COR-L47 (cell line): ENCODE measurements at places on chromosomes 13 and 19.

- no peak for DNase-seq
Measured at GRCh38 chr19:821825-822503, at the start of gene PLPPR3. PLPPR3 (minus strand) TSS chr19:821955; CDS start chr19:821559, 396 bp downstream.

- DNase-seq: no peak
Measured at GRCh38 chr13:99993660-99994637, 12.4 kb downstream of the ZIC2 start.

- peak; percentile 37 for DNase-seq
Measured at GRCh38 chr13:99766641-99767045, 204.9 kb downstream of the ZIC5 start.

- no peak for DNase-seq
Measured at GRCh38 chr19:52198678-52199077, 8.8 kb downstream of the PPP2R1A start.

DNA sequence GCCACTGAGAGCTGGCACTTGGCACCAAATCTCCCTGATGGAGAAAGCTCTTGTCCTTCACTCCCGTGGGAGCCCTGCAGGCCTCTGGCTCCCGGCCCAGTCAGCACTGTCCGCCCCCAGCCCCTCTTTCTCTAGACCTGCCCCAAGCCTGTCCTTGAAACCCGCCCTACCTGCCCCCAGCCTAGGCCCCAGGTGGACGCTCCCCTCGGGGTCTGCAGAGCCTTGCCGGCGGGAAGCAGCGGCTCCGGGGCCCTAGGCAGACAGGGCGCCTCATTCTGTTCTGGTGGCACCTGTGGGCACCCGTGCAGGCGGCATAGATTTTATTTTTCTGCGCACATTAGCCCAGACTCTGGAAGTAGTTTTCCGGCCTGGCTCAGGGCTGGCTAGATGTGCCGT is 17.6 kb downstream of the IL17D start:
- DNase-seq: no peak

DNA sequence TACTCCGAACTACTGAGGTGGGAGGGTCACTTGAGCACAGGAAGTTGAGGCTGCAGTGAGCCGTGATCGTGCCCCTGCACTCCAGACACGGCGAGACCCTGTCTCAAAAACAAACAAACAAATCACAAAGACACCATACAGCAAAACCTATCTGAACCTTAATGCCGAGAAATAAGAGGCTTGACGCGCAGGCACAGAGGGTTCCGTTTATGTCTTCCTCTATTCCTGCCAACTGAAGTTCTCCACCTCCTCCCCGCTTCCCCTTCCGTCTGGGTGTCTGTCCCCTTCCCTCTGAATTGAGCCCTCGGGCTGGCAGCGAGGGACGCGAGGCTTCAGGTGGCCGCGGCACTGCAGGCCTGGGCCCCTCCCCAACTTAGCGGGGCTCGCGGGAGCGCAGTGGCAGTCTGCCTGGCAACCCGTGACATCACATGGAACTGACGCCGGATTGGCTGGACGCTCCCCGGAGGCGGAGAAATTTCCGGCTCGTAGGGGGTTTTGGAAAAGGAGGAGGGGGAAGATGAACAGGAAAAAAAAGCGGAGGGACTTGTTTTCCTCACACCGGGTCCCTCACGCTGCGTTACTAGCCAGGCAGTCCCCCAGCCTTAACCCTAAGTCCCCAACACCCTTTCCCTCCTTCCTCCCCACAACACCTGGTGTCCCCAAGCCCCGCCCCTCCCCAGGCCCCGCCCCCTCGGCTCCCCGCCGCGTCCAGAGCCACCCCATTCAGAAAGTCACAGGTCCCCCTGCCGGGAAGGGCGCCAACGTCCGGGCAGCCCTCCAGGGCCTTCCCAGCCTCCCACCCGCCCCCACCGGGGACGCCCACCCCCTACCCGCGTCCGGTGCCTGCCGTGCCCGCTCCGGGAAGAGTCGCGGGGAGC is 1.1 kb upstream of the MYBPC2 start:
- DNase-seq: peak; percentile 81

- no peak for DNase-seq
Measured at GRCh38 chr19:19661675-19662251, 1.7 kb downstream of the ATP13A1 start.

- DNase-seq: no peak
Measured at GRCh38 chr19:51084505-51084904, 1.8 kb upstream of the KLK14 start.

- no peak for DNase-seq
Measured at GRCh38 chr19:15635016-15635805, 5.5 kb upstream of the CYP4F3 start.

DNA sequence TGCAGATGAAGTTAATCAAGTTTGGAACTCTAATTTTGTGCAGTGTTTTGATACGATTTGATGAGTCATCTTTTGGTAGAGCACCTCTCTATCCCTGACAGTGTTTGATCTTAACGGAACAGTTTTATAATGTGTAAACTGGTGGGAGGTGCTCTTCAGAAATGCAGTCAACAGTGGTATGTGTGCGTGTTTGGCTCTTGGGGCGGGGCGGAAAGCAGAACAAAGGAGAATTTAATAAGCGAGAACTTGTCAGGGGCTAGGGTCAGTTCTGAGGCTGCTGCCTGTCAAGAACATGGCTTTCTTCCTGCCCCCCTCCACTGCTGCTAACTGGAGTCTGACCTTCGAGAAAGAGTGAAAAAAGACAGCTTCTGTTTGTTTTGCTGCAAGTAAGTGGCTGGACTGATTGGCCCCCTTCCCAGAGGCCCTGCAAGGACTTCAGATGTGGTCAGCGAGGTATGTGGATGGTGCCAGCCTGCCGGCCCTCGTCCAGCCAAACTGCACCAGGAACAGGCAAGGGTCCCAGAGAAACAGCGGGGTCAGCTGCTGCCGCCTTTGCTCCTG is 40.8 kb downstream of the BBC3 start:
- DNase-seq: no peak

DNA sequence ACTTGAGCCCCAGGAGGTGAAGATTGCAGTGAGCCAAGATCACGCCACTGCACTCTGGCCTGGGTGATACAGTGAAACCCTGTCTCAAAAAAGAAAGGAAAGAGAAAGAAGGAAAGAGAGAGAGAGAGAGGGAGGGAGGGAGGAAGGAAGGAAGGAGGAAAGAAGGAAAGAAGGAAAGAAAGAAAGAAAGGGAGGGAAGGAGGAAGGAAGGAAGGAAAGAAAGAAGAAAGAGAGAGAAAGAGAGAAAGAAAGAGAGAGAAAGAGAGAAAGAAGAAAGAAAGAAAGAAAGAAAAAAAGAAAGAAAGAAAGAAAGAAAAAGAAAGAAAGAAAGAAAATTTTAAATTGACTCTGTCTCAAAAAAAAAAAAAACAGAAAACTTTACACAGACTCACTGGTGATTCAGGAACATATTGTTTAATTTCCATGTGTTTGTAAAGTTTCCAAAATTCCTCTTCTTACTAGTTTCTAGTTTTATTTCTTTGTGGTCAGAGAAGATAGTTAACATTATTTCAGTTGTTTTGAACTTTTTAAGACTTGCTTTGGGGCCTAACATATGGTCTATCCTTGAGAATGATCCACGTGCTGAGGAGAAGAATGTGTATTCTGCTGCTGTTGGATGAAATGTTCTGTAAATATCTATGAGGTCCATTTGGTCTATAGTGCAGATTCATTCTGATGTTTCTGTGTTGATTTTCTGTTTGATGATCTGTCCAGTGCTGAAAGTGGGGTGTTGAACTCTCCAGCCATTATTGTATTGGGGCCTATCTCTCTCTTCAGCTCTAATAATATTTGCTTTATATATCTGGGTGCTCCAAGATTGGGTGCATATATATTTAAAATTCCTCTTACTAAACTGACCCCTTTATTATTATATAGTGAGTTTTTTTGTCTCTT is 204.4 kb upstream of the SERP2 start:
- no peak for DNase-seq

GRCh38 chr13:110345701-110346100 is 38.6 kb downstream of the COL4A2 start:
- DNase-seq: no peak

- DNase-seq: peak; percentile 24
Measured at GRCh38 chr19:12937093-12937926, 1.1 kb upstream of the CALR start.

DNA sequence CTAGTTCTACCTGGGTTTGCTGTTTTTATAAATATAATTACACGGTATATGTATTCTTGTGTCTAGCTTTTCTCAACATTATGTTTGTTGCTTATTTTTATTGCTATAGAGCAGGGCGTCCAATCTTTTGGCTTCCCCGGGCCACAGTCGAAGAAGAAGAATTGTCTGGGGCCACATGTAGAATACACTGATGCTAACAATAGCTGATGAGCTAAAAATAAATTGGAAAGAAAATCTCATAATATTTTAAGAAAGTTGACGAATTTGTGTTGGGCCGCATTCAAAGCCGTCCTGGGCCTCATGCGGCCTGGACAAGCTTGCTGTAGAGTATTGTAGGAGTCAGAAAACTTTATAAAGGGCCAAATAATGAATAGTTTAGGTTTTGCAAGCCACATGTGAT is 33.9 kb downstream of the GPR12 start:
- no peak for DNase-seq

- no peak for DNase-seq
Measured at GRCh38 chr19:7685546-7686445, 5.2 kb downstream of the TRAPPC5 start.

DNA sequence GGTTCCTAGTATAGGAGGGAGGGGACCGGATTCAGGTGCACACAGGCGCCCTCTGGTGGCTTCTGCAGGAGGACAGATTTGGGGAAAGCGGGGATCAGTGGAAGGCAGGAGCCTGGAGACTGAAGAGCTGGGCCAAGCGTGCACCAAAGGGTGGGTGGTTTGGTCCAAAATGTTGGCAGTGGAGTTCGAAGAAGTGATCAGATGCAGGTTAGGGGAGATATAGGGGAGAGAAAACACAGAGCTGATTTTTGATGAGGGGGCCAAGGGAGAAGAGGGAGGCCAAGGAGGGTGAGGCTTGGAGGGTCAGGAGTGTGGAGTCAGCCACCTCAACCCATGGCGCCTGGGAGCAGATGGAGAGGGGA is 6.8 kb upstream of the CARM1 start:
- peak; percentile 60 for DNase-seq

GRCh38 chr13:83563499-83563898 is 318.8 kb downstream of the SLITRK1 start:
- no peak for DNase-seq

GRCh38 chr13:40016953-40017660 is 361.6 kb downstream of the COG6 start:
- DNase-seq: no peak

DNA sequence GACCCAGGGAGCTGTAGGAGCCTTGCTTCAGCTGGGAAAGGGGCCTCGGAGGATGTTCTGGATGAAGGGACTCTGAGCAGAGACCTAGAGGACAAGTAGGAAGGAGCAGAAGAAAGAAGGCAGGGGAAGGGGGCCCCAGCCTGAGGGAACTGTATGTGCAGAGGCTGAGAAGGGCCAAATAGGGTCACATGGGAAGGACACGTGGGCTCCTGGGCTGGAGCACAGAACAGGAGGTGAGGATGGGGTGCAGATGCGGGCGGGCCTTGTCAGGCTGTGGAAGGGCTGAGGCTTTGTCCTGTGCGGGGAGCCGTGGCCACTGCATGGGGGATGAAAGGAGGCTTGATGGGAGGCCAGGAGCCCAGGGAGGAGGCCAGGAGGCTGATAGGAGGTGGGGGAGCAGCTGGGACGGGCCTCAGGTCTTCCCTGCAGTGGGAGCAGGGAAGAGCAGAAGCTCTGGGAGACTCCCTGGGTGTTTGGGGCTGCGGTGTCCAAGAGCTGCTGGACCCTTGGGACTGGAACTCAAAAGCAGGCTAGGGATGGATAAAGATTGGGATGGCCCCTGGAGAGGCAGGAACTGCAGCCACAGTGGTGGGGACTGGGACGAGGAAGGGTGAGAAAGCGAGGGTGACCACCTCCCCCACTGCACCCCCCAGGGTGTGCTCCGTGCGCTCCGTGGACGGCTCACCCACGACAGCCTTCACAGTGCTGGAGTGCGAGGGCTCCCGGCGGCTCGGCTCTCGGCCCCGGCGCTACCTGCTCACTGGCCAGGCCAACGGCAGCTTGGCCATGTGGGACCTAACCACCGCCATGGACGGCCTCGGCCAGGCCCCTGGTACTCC is 11.4 kb upstream of the LTBP4 start:
- no peak for DNase-seq

GRCh38 chr19:46378268-46378667 is 31.4 kb downstream of the PPP5C start:
- no peak for DNase-seq

DNA sequence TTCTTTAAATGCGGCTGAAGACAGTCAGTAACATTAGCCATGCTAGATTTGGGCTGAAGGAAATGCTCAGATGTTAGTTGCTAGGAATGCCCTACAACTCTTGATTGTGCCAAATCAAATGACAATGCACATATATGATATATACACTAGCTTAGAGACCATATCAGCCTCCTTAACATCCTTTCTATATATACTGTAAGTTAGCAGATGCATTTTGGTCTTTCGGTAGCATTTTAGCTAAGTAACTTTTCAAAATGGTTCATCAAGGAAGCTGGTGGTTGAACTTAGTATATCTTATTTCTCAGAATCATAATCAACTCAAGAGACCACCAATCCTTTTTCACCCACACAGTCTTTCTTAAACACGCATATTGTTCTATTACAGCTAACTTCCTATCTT is 14.1 kb upstream of the ENOX1 start:
- DNase-seq: no peak

DNA sequence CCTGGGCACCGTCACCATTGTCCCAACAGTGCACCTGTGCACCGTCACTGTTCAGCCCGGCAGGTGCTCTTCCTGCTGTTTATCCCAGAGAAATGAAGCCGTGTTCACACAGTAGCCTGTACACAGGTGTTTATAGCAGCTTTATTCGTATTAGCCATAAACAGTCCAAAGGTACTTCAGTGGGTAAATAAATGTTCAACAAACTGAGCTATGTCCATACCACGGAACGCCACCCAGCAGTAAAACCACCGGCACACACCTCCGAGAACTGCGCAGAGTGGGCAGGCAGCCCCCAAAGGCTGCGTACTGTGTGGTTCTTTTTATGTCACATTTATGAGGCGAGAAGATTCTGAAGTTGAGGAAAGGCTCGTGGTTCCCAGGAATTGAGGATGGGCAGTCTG is 44.9 kb upstream of the DCUN1D2 start:
- DNase-seq: peak; percentile 60

DNA sequence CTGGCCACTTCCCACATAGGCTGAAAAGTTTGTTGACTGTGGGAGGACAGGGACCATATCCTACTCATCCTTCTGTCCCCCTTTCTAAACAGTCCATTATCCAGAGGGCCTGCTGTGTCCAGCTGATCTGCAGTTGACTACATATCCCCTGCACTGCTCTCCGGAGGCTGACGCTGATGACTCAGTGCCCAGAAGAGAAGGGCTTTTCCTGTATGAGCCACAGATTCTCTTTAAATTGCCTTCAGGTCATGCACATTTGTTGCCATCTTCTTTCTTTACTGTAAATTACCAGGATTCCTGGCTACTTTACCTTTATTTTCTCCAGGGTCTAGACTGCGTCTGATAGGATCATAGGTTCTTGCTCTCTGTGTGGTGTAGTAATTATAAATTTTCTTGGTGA is 125.2 kb downstream of the LACC1 start:
- no peak for DNase-seq
